ENCODE measurements at places on chromosomes 4 and X. TPM values are rescaled to one million over a fixed set of nuclear protein-coding genes. Genes with fewer than 3 reads are reported as not detected.

GRCh38 chrX:154123241-154124219, 20.5 kb upstream of the OPN1LW start:
- DNase-seq, result peak; percentile 36
- H3K4me1 ChIP-seq, result peaks cover 22% of the 10 kb centered on the region
- no peaks in the 10 kb centered on the region for H3K27me3 ChIP-seq
- peak overlapping the region; percentile 40 for H3K27ac ChIP-seq
- peak overlapping the region; percentile 33 for H3K4me3 ChIP-seq

Gene PASD1
- total RNA-seq, result not detected

Gene CFI
- total RNA-seq, result 0.10 TPM

GRCh38 chr4:173128199-173128890, 40.3 kb upstream of the GALNT7 start:
- DNase-seq, result no peak
- peaks cover 2% of the 10 kb centered on the region for H3K27me3 ChIP-seq
- H3K4me1 ChIP-seq, result no peaks in the 10 kb centered on the region
- H3K36me3 ChIP-seq, result no peaks in the 10 kb centered on the region
- H3K27ac ChIP-seq, result no peak overlapping the region

Gene FTHL17
- not detected for total RNA-seq

Gene RTL9
- not detected for total RNA-seq

- no peak overlapping the region for H3K4me3 ChIP-seq
- DNase-seq, result no peak
- no peaks in the 10 kb centered on the region for H3K36me3 ChIP-seq
- no peaks in the 10 kb centered on the region for H3K4me1 ChIP-seq
- H3K27me3 ChIP-seq, result no peaks in the 10 kb centered on the region
Measured at GRCh38 chrX:122770581-122770980, 413.5 kb upstream of the GRIA3 start.

DNA sequence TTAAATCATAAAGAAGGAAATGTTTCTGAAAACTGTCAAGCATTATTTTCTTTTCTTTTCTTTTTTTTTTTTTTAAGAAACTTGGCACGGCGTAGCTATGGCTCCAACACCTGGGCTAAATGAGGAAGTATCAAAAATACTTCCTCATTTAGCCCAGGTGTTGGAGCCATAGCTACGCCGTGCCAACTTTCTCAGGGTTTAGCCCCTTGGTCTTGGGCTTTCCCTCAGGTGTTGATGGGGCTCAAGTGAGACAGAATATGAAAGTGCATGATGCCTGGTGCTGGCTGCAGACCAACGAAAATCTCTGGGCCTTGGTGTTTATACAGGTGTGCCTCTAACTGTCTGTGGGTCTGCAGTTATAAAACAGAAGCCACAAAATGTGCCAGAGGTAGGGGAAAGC, 132.7 kb downstream of the ARHGAP24 start:
- no peak overlapping the region for H3K27ac ChIP-seq
- DNase-seq, result no peak

Gene PNMA6F
- total RNA-seq, result not detected

DNA sequence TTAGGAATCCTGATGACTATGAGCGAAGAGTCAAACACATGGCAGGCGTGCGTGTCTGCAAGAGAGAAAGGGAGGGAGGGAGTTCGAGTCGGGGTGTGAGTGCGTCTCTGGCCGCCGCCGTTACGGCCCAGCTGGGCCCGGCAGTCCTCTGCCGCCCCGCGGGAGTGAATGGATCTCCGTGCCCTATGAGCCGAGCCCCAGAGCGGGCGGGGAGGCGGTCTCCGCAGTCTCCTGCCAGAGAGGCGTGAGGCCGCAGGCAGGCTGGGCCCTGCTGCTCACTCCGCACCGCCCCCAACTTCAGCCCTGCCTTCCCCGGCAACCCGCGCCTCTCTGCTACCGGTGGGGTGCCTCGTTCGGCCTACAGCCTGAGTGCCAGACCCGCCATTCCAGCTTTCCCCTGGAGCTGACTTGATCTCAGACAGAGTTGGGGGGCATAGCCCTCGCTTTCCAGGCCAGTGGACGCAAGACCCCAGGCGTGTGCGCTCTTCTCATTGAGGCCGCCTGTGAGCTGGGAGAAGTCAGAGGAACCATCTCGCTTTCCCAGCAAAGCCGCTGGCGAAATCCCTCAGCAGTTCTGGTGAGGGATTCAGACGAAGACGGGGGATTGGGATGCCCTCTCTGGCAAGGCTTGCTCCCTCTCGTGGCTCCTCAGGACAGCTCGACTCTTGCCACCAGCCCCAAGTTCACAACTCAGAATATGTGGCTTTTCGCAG, 1.4 kb downstream of the SLC16A2 start:
- H3K27ac ChIP-seq, result no peak overlapping the region
- no peaks in the 10 kb centered on the region for H3K36me3 ChIP-seq
- peak overlapping the region; percentile 22 for H3K4me3 ChIP-seq
- H3K4me1 ChIP-seq, result peaks cover 4% of the 10 kb centered on the region

DNA sequence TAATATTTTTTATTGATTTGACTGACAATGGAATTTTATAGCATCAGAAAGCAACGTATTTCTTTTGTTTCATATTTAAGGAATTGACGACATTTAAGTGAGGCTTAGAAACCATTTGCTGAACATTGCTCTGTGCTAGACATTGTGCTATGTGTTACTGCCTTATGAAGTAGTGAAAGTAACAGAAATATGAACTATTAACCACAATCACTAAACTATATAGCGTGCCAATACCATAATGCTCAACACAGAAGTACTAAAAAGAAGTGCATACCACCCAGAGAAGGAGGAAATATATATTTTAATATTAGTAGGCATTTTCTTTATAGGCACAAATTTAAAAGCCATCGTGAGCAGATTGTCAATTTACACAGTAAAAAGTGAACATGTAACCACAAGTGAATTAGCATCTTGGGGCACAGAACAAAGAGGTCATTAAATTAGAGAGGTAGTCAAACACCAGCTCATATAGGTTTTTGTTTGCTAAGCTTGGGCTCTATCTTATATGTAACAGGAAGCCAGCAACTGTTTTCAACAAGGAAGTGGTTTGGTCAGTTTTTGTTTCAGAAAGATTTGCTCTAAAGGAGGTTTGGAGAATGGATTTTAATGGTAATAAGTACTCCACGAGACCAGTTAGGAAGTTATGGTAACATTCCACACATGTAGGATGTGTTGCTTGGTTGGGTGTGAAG, 270.7 kb downstream of the GRXCR1 start:
- no peaks in the 10 kb centered on the region for H3K36me3 ChIP-seq
- no peaks in the 10 kb centered on the region for H3K4me1 ChIP-seq
- DNase-seq, result no peak
- H3K27ac ChIP-seq, result no peak overlapping the region
- no peaks in the 10 kb centered on the region for H3K27me3 ChIP-seq
- H3K4me3 ChIP-seq, result no peak overlapping the region

DNA sequence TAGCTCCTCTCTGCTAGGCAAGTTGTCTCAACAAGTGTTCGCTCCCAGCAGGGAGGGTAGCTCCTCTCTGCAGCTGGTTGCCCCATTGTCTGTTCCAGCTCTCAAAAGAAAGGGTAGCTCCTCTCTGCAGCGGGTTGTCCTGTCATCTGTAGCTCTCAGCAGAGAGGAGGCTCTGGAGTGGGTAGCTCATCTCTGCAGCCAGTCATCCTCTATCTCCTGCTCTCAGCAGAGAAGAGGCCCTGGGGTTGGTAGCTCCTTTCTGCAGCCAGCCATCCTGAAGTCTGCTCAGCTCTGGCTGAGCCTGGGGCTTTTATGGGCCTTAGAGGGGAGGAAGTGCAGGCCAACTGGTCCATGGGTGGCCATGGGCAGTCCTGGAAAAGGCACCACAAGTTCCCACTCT, 342.7 kb downstream of the PTTG2 start:
- H3K27ac ChIP-seq, result no peak overlapping the region
- DNase-seq, result no peak
- peaks cover 12% of the 10 kb centered on the region for H3K36me3 ChIP-seq

GRCh38 chr4:64205376-64205775, 203.9 kb downstream of the TECRL start:
- H3K36me3 ChIP-seq, result no peaks in the 10 kb centered on the region
- H3K4me3 ChIP-seq, result no peak overlapping the region
- no peak overlapping the region for H3K27ac ChIP-seq
- no peaks in the 10 kb centered on the region for H3K4me1 ChIP-seq
- no peaks in the 10 kb centered on the region for H3K27me3 ChIP-seq

DNA sequence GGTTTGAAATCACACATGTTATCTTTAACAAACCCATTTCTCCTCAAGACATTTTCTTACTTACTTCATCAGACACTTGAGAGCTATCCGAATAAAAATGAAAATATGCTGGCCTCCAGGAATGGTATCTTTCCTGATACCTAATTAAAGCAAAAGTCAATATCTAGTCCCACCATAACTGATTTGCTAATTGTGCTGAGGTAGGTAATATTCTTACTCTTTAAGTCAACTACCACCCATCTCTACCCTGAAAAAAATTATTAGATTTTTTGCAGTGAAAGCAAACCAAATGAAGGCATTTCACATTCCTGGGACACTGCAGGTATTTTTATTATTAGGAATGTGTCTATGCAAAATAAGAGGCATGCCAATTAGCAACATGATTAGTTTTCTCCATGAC, 175.8 kb downstream of the QDPR start:
- peak overlapping the region; percentile 87 for H3K27ac ChIP-seq
- no peak for DNase-seq
- H3K4me1 ChIP-seq, result peaks cover 43% of the 10 kb centered on the region
- peaks cover 6% of the 10 kb centered on the region for H3K27me3 ChIP-seq
- peaks cover 7% of the 10 kb centered on the region for H3K36me3 ChIP-seq

DNA sequence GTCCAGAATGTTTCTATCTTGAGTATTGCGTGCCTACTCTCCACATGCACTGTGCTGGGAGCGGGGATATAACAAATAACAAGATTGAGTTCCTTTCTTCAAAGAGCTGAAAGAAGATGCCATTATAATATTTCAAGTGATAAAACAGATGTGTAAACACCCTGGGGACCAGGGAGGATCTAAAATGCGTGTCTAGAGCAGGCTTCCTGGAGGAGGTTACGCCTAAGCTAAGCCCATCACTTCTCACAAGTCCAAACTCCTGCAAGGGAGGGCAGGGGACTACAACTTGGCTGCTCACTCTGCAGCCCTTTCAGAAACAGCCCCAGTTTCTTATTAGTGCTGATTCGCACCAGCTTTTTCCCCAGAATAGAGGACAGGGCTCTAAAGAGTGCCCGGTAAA, 21.5 kb downstream of the PTCHD1 start:
- no peak overlapping the region for H3K4me3 ChIP-seq
- H3K4me1 ChIP-seq, result no peaks in the 10 kb centered on the region

GRCh38 chr4:141220271-141220670, 424 bp upstream of the ZNF330 start:
- no peak for DNase-seq
- H3K4me3 ChIP-seq, result peak overlapping the region; percentile 93
- H3K36me3 ChIP-seq, result peaks cover 16% of the 10 kb centered on the region
- peaks cover 41% of the 10 kb centered on the region for H3K4me1 ChIP-seq

Gene ASB12
- not detected for total RNA-seq

Gene PNMA3
- total RNA-seq, result 0.67 TPM

GRCh38 chr4:168264903-168265302, 53.6 kb downstream of the DDX60 start:
- H3K27me3 ChIP-seq, result no peaks in the 10 kb centered on the region
- peaks cover 63% of the 10 kb centered on the region for H3K36me3 ChIP-seq
- H3K27ac ChIP-seq, result no peak overlapping the region
- no peak for DNase-seq

DNA sequence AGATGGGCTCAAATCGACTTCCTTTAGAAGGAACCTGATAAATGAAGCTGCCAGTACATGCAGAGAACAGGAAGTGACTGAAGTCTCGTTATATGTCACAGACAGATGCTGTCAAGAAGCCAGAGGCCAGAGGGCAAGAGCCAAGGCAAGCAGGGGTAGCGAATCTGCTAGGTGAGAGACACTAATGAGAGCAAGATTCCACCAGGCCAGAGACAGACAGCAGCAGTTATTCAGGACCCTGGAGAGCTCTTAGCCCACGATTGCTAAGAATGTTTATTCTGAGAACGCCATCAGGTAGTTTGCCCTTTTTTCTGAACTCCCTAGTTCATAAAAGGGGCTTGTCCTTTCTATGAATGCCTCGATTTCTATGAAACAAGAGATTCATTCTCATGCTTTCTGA, 73.7 kb downstream of the BEND2 start:
- H3K27me3 ChIP-seq, result no peaks in the 10 kb centered on the region
- H3K4me3 ChIP-seq, result no peak overlapping the region
- DNase-seq, result no peak
- no peak overlapping the region for H3K27ac ChIP-seq
- H3K4me1 ChIP-seq, result no peaks in the 10 kb centered on the region

DNA sequence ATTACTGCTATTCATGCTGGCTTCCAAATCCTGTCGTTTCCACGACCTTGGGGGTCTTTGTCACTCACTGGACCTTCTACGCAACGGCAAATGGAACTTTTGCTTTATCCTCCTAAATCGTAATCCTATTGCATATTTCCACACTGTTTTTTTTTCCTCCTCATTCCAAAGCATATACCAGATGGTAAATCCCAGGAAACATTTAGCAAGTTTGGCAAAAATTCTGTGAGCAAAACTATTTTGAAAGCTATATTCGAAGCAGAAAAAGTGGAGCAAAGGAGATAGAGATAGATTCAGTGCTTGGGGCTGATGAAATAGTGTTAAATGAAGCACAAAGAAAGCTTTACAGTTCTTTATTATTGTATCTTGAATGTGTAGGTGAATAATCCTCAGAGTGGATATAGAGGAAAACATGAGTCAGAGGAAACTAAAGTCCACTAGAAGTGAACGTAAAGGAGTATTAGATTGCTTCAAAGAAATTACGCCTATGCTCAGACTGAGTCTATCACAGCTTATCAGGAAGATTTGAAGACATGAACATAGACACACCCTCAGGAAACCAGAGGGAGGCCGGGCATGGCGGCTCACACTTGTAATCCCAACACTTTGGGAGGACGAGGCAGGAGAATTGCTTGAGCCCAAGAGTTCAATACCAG, 50.2 kb upstream of the FAM9A start:
- DNase-seq, result no peak
- peaks cover 2% of the 10 kb centered on the region for H3K27me3 ChIP-seq
- no peak overlapping the region for H3K27ac ChIP-seq
- no peaks in the 10 kb centered on the region for H3K36me3 ChIP-seq

Gene C4orf17
- not detected for total RNA-seq

Gene KIT
- total RNA-seq, result 0.17 TPM

Gene SERPINA7
- total RNA-seq, result not detected

DNA sequence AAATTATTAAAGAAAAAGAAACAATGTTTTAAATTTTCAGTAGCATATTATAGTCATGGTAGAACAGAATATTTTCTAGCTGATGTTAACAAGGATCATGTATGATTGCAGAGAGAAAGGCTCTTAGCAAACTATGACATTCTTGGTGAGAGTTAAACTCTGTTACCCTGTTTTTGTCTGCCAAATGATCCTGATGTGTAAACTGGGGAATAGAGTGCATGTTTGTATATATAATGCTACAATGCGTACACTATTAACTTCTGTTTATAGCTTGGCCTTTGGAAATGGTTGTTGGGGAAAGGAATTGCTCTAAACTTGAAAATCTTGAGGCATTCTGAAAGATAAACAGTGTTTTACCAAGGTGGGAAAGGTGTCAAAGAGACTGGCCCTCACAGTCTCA, 292.7 kb downstream of the ARHGAP24 start:
- no peaks in the 10 kb centered on the region for H3K4me1 ChIP-seq
- H3K27ac ChIP-seq, result no peak overlapping the region
- no peak for DNase-seq
- no peaks in the 10 kb centered on the region for H3K27me3 ChIP-seq
- H3K36me3 ChIP-seq, result no peaks in the 10 kb centered on the region

Gene UGT2B10
- total RNA-seq, result not detected
